Posterior vena cava (tissue), 2 donors: ENCODE measurements at places on chromosomes 6 and 20. TPM values are rescaled to one million over a fixed set of nuclear protein-coding genes. Genes with fewer than 3 reads are reported as not detected.

DNA sequence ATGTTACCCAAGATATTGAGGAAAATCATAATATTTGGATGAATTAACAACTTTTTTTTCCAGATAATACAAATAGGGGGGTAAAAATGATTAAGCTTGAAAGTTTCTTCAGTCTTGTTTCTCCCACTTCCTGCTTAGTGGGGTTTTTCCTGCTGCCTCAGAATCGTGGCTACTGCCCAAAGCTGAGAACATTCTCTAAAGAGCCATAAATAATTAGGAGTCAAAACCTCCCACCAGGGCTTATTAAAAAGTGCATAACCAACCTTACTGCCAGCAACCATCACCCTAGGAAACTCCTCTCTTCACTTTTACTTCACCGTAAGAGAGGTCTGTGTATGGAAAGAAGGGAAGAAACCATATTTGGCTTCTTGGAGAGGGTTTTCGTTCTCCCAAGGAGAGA, 9.0 kb upstream of the LCA5 start:
- DNase-seq: no peak

DNA sequence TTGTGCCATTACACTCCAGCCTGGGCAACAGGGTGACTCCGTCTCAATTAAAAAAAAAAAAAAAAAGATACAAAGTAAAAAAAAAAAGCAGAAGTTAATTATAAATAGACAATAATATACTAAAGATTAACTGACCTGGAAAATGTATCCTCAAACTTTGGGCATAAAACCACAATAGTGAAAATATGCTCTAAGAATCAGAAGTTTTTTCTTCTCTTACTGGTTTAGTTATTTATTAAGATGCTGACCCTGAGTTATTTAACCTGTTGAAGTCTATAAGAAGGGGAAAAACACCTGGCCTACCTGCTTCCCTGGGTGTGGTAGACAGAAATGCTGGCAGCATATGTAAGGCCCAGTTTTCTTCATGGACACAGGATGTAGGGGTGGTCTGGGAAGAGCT, 133.7 kb upstream of the MLIP start:
- DNase-seq: no peak

- DNase-seq: no peak
These were observed 120.8 kb upstream of the TNFAIP3 start for GRCh38 chr6:137746264-137746663.

- DNase-seq: no peak
These were observed 23.4 kb downstream of the DNPH1 start for GRCh38 chr6:43205849-43206248.

- DNase-seq: no peak
These were observed 17.3 kb upstream of the IBTK start for GRCh38 chr6:82264824-82265223.

Gene MMP24
- total RNA-seq: 0.88 TPM
